ENCODE measurements at places on chromosomes 6 and 20.

DNA sequence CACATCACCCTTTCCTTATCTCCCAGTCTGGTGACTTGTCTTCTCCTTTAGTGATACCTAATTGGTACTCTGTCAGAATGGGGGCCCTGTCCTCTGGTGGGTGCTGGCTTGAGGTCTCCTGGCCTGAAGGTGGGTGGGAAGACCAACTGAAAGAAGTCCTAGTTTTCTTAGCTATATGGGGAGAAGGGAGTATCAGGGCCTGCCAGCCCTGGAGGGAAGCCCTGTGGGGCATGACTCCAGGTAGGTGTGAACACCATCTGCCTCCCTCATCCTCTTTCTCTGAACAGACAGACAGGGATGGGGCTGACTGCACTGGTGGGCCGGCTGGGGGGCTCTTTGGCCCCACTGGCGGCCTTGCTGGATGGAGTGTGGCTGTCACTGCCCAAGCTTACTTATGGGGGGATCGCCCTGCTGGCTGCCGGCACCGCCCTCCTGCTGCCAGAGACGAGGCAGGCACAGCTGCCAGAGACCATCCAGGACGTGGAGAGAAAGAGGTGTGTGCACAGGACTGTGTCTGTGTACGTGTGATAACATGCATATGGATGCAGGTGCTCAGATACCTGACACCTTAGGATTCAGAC is 4.8 kb downstream of the CRIP3 start:
- no peak for DNase-seq

GRCh38 chr6:44642870-44643522 is 255.5 kb downstream of the CDC5L start:
- no peak for DNase-seq

GRCh38 chr6:27608916-27609883 is 136.3 kb upstream of the ZNF184 start:
- DNase-seq: no peak

GRCh38 chr6:23081701-23082100 is 512.3 kb downstream of the HDGFL1 start:
- no peak for DNase-seq

GRCh38 chr6:29611426-29611825 is 21.6 kb downstream of the GABBR1 start:
- no peak for DNase-seq

DNA sequence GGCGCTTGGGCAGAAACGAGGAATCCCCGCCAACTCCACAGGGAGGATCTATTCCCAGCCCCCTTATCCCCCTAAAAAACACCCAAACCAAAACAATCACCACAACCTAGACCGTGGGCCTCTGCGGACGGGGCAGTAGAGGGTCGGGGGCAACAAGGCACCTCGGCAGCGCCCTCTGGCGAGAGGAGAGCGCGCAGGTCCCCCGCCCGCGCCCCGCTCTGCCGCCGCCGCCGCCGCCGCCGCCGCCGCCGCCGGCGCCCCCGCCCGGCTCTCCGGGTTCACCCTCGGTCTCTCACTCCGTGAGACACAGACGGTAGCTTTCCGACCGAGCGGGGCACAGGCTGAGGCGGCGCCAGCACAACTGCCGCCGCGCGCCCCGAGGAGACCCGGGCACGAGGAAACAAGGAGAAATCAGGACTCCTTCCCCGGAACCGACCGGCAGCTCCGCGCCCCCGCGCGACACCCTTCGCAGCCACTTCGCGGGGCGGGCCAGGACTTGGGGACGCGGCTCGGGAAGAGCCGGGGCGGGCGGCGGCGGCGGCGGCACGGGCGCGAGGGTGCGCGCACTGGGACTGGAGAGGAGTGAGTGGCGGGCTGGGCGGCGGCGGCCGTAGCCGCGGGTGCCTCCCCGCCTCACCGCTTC is at the start of gene SLC35F1:
TSS of gene SLC35F1 (plus strand) at position 307 of the 643 bp plus-strand sequence.
- DNase-seq: no peak

DNA sequence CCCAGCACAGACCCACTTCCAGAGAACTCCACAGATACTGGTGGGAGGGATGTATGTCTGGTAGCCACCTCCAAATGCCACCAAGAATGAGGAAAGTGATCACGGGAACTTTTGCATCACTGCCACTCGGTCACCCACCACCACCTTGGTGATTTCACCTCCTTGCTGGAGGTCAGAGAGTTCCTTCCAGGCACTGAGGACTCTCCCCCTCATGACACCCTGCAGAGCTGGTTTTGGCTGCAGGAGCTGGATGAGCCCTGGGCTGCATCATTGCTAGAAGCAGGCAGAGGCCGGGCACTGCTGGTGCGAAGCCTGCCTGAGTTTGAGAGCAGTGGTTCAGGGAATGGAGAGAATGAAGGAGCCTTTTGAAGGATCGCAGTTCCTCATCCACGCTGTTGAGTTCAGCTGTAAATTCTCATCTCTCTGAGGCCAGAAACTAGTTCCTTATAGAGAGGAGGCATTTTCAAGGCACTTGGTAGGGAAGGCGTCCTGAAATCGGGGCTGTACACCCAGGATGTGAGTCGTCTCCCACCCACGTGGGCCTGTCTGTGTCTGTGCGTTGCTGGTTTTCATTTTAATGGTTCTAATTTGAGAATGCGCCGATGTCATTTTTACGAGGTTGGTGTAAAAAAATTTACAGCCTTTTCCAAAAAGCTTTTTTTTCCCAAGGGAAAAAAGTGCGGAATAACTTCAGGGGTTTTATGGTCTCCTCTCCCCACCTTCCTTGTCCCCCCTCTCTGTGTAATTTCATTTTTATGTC is 25.0 kb downstream of the FOXP4 start:
- no peak for DNase-seq

- no peak for DNase-seq
These were observed 72.3 kb downstream of the TBX18 start for GRCh38 chr6:84691978-84692623.

DNA sequence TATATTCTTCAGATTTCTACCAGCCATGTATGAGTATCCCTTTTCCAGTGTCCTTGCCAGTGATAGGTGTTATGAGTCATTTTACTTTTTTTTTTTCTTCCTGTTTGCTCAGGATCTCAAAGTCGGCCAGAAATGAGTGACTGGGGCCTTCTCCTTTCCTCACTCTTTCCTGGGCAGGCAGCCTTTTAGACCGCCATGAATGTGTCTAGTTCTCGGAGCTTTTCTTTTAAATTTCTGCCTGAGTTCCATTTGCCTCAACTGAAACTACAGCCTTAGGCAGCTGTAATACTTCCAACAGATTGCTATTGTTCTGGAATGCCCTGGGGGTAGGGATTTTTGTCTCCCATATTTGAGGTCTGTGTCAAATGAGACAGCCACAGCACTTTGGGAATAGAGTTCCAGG is 83.7 kb downstream of the STXBP5 start:
- DNase-seq: no peak

- no peak for DNase-seq
These were observed 110.6 kb upstream of the NHSL1 start for GRCh38 chr6:138609801-138610430.

DNA sequence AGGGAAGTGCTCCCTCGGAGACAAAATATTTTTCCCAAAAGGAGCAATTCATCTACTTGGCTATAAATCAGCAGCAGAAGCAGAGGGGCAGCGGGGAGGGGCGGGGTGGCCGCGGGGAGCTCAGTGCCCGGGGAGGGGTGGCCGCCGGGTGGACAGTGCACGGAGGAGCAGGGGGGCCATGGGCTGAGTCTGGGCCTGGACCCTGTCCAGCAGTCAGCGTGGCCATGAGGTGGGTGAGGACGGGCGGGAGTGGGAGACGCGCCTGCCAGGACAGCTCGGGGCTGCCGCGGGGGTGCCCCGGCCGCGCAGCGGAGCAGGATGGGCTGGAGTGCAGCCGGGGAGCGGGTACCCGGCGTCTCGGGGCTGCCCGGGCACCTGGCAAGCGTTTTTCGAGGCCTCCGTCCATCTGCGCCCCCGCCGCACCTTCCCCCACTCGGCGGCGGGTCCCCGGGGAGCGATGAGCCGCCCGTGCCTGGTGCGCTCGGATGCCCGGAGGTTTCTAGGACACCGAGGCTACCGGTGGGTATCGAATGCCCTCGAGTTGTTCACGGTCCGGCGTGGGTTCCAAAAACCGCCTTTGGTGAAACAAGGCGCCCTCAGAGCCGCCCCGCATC is 229.5 kb downstream of the THBS2 start:
- no peak for DNase-seq

DNA sequence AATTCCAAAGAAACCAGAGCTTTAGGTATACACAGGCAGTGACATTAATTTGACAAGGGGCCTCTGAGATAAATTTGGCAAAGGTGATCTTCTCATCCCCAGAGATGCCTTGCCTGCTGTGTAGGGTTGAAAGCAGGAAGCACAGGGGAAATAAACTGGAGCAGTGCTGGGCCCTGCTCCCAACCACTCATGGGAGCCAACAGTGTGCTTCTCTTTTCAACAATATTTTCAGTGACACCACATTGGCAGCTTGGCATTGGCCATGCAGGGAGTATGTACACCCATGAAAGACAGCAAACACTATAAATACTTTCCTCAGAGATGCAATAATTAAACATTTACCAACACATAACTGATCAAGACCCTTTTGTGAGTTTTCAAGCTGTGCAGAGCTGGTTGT is 90.7 kb upstream of the F13A1 start:
- DNase-seq: no peak

DNA sequence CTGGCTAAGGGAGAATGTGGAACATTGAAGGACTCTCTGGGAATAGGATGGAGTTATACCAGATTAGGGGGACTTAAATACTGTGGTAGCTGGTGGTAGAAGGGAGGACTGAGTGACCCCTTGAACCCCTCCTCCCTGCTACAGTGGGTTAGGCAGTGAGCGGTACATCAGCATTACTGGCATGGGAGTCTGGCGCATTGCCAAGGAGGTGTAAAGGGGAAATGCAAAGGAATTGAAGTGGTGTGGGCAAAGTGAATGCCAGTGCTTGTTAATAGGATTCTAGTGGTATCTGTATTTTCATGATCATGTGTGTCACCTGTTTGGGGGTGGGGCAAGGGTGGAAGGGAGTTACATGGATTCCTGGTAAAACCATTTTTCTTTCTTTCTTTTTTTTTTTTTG is 60.1 kb downstream of the GFRA4 start:
- no peak for DNase-seq

DNA sequence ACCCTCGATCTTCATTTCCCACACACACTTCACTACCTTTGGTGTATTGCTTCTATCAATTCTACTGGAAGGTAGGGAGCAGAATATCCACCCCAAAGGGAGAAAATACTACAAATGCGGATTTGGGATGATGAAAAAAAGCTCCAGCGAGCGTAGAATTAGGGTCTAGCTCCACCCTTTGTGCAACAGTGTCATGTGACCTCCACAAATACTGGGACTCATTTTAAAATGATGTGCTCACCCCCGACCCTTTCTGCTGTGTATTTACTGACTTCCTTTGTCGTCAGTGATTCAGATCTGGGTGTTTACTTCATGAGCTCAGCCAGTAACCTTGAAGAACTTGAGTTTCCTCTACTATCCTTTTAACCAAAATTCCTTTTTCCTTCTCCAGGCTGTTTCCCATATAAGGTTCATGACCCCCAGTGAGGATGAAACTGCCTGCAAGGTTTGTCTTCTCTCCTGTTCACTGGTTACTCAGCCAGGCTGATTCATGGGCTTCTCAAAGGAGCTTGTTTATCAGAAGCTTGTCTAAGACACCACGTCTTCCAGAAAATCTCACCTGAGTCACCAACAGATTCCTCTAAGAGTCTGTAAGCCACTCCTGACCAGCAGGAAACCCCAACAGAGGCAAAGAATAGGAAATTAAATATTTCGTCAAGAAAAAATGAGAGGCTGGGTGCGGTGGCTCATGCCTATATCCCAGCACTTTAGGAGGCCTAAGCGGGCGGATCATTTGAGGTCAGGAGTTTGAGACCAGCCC is 39.6 kb upstream of the PAX1 start:
- DNase-seq: no peak

All from NCI-H2029 treated with DMSO at 0.1 percent for 48 hours (cell line).